ENCODE measurements at places on chromosomes 7 and 10. TPM values are rescaled to one million over a fixed set of nuclear protein-coding genes. Genes with fewer than 3 reads are reported as not detected.

DNA sequence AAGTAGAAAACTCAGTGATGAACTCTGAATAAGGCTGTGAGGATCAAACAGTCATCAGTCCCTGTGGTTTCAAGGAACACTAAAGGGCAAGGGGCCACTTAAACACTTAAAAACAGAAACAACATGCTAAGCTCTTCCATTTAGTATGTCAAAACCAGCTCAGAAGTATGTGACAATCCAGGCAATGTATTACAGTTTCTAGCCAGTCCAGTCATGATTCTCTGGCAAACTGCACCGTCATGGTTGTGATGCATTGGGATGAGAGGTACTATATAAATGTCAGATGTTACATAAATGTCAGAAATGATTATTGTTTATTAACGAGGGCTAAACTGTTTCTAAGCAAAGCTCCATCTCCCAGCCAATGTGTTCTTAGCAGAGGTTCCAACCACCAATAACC is 4.7 kb upstream of the CREB5 start:
- DNase-seq, result no peak

- DNase-seq, result no peak
These were observed 98.8 kb upstream of the CDK1 start for GRCh38 chr10:60679388-60679990.

The PRLHR gene
- total RNA-seq, result 0.22 TPM

The TMEM213 gene
- not detected for total RNA-seq

The ANKRD2 gene
- 0.44 TPM for total RNA-seq
